ENCODE measurements at places on chromosomes 13 and 19. TPM values are rescaled to one million over a fixed set of nuclear protein-coding genes. Genes with fewer than 3 reads are reported as not detected.

The FCER2 gene
- 0.30 TPM for total RNA-seq

DNA sequence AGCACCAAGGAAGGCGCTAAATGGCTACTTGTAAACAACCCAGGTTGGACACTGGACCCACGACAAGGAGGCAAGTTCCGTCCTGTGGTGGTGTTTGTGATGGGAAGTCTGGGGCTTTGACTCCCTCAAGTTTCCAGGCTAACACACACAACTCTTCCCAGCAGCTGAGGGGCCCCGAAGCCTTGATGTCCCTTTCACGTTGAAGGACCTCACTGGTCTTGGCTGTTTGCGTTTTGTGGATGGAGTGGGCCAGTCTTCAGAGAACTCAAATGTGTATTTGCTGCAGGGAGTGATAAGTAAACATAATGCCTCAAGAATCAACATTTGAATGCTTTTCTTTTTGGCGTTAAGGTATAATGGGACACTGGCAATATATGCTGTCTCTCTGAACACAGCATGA is 199.2 kb downstream of the TM9SF2 start:
- DNase-seq, result no peak

GRCh38 chr13:21567714-21568113 is 36.3 kb downstream of the MICU2 start:
- no peak for DNase-seq

The WTIP gene
- 19.5 TPM for total RNA-seq

DNA sequence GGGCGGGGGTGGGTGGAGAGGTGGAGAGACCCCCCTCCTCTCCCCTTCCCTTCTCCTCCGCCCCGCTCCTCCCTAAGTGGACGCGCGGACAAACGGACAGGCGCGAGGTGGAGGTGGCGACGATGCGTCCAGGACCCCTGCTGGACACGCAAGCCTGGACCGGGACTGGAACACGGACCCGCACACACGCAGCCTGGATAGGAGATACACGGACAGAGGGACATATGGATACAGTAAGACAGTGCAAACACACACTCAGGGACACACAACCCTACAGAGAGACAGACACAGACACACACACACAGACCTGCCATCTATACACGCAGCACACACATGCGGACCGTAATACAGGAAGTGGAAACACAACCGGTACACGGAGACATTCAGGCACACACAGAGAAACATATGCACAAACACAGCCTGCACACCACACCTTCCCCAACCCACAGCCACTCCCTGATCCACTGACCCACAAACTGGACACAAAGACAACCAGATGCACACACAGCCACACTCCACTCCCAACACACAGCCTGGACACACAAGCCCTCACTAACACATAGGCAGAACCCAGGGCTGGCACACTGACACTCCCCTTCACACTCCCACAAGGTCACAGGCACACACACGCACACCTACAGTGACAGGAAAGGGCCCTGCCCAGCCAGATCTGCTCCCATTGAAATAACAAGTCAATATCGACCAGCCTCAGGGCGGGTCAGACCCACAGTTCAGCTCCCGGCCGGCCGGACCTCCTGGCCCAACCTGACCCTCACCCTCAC is 696 bp upstream of the ERFL start:
- DNase-seq, result no peak

The CASP14 gene
- not detected for total RNA-seq

DNA sequence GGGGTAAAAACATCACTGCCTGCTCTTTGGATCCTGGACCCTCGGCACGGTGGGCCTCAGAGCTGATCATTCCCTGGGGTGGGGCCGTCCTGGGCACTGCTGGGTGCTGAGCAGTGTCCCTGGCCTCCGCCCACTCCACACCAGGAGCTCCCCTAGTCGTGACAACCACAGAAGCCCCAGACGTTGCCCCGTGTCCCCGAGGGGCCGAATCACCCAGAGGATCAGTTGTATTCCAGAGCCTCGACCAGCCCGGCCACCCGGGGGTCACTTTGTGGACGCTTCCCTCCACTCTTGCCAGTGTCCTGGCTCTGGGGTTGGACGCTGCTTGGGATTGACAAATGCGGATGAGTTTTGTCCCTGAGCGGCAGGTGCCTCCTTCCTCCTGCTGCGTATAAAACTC is 10.2 kb downstream of the C2CD4C start:
- no peak for DNase-seq

The TEX101 gene
- not detected for total RNA-seq

The FAM216B gene
- total RNA-seq, result 0.99 TPM

DNA sequence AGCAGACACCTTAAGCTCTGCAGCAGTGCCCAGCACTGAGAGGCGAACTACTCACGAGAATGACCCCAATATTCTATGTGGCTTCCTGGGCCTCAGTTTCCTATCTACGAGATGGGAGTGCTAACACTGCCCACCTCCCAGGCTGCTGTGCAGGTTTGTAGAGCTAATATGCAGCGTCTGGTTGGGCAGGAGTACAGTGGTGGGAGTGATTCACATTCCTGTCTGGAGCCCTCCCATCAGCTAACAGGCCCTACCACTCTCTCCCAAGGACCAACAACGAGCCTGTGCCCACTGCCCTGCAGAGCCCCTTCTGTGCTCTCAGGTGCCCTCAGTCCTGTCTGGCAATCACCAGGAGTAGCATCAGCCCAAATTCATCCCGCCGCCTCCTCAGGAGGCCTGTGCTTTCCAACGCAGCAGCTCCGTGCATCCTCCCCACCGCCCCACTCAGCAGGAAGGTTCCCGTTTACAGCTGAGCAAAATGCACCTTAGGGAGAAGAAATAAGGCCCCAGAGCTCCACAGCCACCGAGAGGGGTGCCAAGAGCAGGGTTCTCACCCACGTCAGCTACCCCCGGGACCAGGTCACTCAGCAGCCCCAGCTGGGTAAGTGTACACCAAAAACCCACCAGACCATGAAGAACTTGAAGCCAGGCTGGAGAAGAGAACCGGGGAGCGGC is 6.6 kb downstream of the AKT2 start:
- no peak for DNase-seq

The RB1 gene
- 23.8 TPM for total RNA-seq

DNA sequence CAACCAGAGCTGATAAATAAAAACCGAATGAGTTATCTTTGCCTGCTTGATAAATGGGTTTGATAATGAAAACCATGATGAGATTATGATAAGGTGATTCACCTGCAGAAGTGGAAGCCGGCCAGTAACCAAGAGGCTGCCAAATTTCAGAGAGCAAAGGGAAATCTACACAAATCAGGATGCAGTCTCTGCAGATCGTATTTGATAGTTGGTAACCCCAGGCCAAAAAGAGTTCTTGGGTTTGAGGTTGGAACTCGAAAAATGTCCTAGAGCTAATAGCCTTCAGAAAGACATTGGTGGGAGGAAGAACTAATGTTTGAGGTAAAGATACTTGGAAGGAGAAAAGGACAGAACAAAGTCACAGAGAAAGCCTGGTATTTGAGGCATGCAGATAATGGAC is 9.6 kb upstream of the LATS2 start:
- DNase-seq, result no peak

The PLPPR3 gene
- not detected for total RNA-seq

Data from left ventricle myocardium inferior (tissue), 1 donor.